ENCODE measurements at places on chromosomes 13 and 19. TPM values are rescaled to one million over a fixed set of nuclear protein-coding genes. Genes with fewer than 3 reads are reported as not detected.
A peak's percentile ranks its signal among the peaks of the same experiment; 100 is the strongest.

PPFIA3 gene
- 2.6 TPM for total RNA-seq

DZIP1 gene
- total RNA-seq: not detected

DNASE2 gene
- total RNA-seq: 20.2 TPM

TDRD12 gene
- total RNA-seq: 0.42 TPM

SLC25A42 gene
- total RNA-seq: 32.2 TPM

PROZ gene
- total RNA-seq: not detected

SHC2 gene
- total RNA-seq: not detected

DNA sequence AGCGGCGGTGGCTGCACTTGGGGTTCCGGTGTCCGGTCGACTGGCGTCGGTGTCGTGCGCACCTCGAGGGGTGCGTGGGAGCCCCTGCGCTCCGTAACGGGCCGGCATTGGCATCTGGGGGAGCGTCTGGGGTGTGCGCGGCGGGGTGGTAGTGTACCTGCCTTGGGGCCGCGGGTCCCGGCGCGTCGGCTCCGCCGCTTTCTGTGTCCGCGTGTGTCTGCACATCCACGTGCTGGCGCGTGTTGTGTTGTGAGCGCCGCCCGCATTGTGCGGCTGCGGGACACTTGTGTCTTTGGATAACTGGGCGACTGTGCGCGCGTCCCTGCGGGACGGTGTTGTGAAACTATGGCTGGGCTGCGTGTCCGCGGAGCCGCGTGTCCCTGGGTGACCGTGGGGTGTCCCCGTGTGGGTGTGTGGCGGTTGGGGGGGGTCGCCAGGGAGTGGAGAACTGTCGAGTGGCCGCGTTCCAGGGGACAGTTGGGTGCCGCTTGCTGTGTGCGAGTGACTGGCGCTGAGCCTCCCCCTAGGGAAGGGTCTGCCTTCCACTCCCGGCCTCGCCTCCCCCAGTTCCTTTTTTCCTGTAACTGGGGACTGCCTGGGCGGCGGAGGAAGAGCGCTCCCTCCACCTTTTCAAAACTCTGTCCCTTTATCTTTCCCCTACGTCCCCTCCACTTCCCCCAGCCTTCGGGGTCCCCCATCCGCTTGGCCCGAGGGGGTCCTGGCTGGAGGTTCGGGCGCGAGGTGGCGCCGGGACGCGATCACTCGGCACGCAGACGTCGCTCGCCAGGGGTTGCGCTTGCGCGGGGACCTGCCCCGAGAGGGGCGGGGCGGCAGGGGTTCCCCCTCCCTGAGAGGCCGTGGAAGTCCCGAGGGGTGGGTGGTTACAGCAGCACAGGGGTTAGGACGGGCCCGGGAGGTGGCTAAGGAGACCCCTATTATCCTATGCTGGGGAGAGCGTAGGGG lies 5.7 kb upstream of the NFIC start:
- DNase-seq: peak; percentile 66

GRCh38 chr13:36431204-36432105 lies 840 bp upstream of the CCNA1 start:
- DNase-seq: no peak

GRCh38 chr13:36430247-36431203 lies 1.8 kb upstream of the CCNA1 start:
- DNase-seq: no peak

DNA sequence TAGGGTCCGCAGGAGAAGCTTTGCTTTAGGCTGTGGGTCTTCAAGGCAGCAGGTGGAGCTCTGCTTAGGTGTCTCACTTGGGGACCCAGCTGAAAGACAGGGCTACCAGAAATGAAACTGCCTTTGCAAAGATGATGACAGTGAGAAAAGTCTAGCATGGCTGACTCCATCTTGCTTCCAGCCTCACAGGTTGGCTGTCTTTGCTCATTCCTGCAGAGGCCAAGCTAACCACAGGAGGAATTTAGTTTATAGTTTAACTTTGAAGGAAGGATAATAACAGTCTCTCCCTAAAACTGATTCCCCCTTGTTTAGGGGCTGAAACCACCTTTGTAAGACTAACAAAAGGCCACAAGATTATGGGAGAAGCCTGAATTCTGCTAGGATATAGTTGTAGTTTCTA lies 252.4 kb downstream of the UQCRFS1 start:
- no peak for DNase-seq

DNA sequence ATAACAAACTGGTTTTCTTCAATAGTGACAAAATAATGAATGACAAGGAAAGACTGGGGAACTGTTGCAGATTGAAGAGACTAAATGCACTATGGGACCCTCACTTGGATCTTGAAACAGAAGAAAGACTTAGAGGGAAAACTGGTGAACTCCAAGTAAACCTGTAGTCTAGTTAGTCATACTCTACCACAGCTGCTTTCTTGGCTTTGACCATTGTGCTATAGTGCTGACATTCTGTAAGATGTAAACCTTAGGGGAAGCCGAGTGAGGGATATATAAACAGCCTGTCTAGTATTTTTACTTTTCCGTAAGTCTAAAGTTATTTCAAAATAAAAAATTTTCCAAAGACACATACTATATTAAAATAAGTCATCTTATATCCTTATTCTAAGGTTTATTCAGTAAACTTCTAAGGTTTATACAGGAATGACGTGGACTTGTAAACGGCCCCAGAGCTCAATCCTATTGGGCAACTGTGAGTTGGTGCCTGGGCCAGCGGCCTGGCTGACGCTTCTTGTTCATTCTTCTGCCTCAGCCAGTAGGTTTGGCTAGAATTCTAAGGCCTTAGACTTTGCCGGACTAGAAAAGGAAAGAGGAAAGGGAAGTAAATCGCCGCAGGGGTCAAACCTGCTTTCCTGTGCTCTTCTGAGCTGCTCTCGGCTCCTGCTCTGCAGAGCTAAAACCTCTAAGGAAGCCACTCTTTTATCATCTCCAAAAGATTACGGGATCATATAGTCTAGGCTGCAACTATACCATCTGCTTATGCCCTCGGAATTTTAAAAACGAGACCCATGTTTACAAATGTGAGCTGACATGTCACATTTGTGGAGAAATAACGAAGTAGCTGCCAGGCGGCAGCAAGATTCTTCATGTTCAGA lies 33.6 kb upstream of the UBE2L5 start:
- DNase-seq: no peak

DNA sequence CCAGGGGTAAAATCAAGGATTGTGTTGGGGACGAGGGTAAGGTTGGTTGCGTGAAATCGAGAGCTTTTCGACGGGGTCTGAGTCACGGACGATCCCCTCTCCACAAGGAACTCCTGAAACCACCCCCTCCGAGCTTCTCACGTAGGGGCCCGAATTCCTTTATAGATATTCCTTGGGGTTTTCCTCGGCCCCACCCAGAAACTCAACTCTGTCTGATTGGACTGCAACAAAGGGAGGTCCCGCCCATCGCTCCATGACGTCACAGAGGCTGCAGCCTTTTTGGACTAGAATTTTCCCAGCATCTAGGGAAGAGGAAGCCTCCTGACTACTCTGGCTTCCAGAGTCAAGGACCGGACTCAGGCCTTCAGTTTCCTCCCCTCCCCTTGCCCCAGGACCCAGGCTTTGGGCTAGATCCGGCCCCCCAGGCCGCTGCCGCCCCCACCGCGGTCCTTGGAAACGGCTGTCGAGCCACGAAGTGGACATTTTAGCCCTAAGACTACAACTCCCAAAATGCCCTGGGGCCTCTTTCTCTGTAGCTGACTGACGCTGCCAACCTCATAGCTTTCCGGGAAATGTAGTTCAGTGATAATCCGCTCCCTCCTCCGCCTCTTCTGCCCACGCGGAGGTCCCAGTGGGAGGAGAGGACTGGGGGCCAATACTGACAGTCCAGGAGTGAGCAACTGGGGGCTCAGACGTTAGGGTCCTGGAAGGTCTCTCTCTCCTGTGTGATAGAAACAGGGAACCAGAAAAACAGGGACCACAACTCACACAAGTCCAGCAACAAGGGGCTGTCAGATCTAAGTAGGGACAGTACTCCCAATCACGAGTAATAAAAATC lies at the start of gene IZUMO1:
IZUMO1 (minus strand) TSS at position 172 of the 838 bp plus-strand sequence. CDS start 1,050 bp downstream, outside the sequence.
- peak; percentile 19 for DNase-seq

DNA sequence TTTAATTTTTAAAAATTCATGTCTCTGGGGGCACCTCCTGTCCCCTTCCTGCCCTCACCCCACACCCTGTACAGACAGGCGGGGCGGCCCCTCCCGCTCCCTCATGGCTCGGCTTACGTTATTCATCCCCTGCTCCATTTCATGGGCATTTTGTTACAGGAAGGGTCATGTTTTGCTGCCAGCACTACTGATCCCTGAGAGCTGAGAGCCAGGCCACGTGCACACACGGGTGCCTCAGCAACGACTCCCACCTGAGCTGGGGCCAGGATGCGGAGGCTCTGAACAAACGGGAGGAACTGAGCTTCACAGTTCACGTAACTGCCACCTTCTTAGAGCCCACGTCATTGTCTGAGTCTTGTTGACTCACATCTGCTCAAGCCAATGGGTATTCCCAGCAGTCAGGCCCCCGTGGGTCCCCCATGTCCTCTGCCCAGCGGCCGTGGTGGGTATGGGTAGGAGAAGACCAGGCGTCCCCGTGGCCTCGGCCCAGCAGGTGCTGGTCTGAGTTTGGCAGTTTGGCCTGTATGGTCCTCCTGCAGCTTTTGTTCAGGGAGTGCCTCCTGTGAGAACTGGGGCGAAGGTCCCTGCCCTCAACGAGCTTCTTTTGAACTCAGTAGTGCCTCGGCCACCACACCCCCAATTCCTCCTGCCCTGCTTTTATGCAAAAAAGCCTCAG lies 16.4 kb upstream of the TMEM255B start:
- DNase-seq: no peak

- no peak for DNase-seq
Measured at GRCh38 chr19:6022570-6023064, 44.7 kb upstream of the RANBP3 start.

DNA sequence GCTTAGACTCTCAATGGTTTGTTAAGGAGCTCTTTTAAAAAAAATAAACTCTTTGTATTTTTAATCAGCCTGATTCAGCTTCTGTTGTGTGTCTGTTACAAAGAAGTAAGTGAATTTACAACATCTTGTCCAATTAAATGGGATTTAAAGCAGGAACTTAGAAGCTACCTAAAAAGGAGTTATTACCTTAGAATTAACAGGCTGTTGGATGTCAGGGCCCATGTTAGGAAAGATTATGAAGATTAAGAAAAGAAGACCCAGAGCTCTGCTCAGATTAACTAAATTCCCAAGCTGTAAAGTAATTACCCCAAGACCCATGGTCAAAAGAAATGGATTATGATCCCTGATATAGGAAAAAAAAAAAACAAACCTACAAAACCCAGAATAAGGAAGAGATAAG lies 44.1 kb upstream of the ZNF780A start:
- no peak for DNase-seq

- peak; percentile 45 for DNase-seq
Measured at GRCh38 chr13:94312511-94313216, 166.8 kb downstream of the DCT start.

- no peak for DNase-seq
Measured at GRCh38 chr19:4557144-4557970, 2.1 kb downstream of the SEMA6B start.

GRCh38 chr19:50551715-50552187 lies 16.5 kb downstream of the LRRC4B start:
- DNase-seq: no peak

- DNase-seq: no peak
Measured at GRCh38 chr19:51681286-51681941, 11.7 kb upstream of the SPACA6 start.

GRCh38 chr13:22862478-22862877 lies 318.3 kb upstream of the SGCG start:
- DNase-seq: no peak

DNA sequence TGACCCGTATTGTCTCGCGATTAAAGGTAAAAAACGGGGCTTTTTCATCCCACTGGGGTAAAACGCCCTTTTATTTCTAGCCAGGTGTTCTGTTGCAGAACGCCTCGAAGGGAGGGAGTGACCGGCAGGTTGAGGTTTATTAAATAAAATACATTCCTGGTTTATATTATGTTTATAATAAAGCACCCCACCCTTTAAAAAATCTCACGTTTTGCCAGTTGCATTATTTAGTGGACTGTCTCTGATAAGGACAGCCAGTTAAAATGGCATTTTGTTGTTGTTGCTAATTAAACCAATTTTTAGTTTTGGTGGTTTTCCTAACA lies 25.1 kb upstream of the ZNF850 start:
- DNase-seq: no peak

DNA sequence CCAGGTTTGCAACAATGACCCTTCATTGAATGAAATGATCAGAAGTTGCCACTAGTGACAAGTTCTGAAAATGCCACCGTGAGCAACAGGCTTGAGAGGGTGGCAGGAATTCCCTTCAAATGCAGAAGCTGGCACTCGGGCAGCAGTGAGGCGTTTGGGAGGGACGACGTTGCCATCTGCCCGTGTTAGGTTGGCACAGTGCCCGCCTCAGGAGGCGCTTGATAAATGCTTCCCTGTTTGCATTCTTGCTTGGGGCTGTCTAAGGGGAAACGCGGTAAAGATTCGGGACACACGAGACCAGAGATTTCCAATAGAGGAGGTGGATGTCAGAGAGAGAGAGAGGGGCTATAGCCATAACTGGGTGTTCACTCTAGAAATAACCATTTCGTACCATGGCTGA lies 101.9 kb downstream of the TEX29 start:
- DNase-seq: no peak

Data from CD4-positive, CD25-positive, alpha-beta regulatory T cell (primary cell).